ENCODE measurements at places on chromosomes 2 and 18. TPM values are rescaled to one million over a fixed set of nuclear protein-coding genes. Genes with fewer than 3 reads are reported as not detected.

- DNase-seq, result peak; percentile 63
These were observed 208.8 kb downstream of the CCDC178 start for GRCh38 chr18:33231474-33232317.

- no peak for DNase-seq
These were observed 107.3 kb downstream of the DTNB start for GRCh38 chr2:25566094-25566493.

The BMP10 gene
- not detected for total RNA-seq

The B4GALT6 gene
- total RNA-seq, result 2.9 TPM

GRCh38 chr2:96225016-96225533 lies 16.4 kb upstream of the STARD7 start:
- no peak for DNase-seq

The DNAJC5G gene
- total RNA-seq, result not detected

DNA sequence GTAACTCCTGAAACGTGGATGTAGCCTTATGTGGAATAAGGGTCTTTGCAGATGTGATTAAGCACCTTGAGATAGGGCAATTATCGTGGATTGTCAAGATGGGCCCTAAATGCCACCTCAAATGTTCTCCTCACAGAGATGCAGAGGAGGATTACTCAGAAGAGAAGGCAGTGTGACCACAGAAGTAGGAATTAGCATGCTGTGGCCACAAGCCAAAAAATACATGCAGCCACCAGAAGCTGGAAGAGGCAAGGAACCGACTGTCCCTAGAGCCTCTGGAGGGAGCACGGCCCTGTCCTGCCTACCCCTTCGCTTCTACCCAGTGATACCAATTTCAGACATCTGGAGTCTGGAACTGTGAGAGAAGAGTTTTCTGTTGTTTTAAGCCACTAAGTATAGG lies 47.3 kb upstream of the MGAT5 start:
- no peak for DNase-seq

GRCh38 chr2:217065695-217066405 lies 206.0 kb upstream of the TNP1 start:
- DNase-seq, result peak; percentile 99

The SMAD7 gene
- 32.9 TPM for total RNA-seq

The MBP gene
- 3.9 TPM for total RNA-seq

DNA sequence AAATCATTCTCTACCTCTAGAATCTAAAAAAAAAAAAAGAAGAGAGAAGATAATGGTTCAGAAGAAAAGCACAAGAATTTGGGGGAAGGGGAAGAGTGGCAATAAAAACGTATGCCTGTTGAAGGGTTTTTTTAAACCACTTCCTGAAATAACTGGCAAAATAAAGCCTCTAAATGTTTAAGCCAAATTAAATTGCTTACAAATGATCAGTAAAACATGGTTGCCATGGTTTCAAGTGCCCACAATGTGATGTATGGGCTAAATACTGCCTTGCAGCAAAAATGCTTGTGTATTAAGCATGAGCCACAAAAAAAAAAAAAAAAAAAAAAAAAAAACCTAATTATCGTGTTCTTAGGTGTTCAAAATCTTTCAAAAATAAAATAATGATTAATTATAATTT lies 60.8 kb downstream of the RBM43 start:
- DNase-seq, result no peak

The FIGN gene
- 1.6 TPM for total RNA-seq

The TCF7L1 gene
- total RNA-seq, result 4.3 TPM

DNA sequence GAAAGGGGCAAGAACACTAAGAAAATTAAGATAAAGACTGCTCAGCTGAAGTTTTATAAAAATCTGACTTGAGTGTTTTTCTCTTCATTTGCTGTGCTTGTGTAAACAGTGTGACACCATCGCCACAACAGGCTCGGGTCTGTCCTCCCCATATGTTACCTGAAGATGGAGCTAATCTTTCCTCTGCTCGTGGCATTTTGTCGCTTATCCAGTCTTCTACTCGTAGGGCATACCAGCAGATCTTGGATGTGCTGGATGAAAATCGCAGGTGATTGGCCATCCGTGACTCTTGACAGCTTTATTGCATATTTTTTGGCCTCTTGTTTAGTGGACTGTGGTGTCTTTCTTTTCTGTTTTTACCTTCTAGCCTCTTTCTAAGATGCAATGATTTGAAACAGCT lies 22.1 kb downstream of the MFF start:
- DNase-seq, result no peak

The BBS5 gene
- 5.6 TPM for total RNA-seq

The SERPINB4 gene
- not detected for total RNA-seq

The SERPINB3 gene
- not detected for total RNA-seq

The GREB1 gene
- under 0.01 TPM for total RNA-seq

GRCh38 chr2:66547887-66548286 lies 113.0 kb downstream of the MEIS1 start:
- DNase-seq, result no peak

The ITGA6 gene
- 58.0 TPM for total RNA-seq

GRCh38 chr2:62071760-62072680 lies 123.9 kb upstream of the B3GNT2 start:
- no peak for DNase-seq

GRCh38 chr2:239589270-239589825 lies 188.5 kb upstream of the HDAC4 start:
- no peak for DNase-seq

GRCh38 chr2:144229296-144229695 lies 290.6 kb downstream of the ZEB2 start:
- no peak for DNase-seq

GRCh38 chr2:74867841-74868658 lies 34.1 kb downstream of the HK2 start:
- DNase-seq, result peak; percentile 95

The GALR1 gene
- total RNA-seq, result not detected

- no peak for DNase-seq
These were observed 166.7 kb downstream of the MYT1L start for GRCh38 chr2:2164326-2164917.

- no peak for DNase-seq
These were observed 94.2 kb downstream of the PTPN4 start for GRCh38 chr2:119853777-119854399.

DNA sequence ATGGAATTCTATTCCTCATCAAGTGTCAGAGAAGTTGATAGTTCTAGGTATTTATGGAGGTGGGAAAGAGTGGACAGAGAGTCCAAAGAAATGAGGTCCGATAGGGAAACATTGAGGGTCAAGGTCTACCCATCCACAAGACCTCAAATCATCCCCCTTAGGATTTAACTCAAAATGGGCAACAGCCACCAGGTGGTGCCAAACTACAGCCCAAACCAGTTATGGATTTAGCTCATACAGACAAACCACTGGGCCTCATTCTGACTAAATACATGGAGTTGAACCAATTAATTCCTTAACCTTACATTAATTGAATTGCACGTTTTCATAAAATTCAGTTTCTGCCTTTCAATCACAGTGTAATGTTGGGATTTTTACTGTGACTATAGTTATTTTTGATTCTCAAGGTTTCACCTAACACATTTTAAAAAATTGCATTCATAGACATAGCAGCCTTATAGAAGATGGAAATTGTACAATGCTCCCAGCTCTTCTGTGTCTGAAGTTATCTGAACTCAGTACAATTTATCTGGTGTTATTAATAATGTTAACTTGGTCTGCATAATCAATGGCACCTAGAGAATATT lies 98.2 kb upstream of the HNMT start:
- peak; percentile 49 for DNase-seq

DNA sequence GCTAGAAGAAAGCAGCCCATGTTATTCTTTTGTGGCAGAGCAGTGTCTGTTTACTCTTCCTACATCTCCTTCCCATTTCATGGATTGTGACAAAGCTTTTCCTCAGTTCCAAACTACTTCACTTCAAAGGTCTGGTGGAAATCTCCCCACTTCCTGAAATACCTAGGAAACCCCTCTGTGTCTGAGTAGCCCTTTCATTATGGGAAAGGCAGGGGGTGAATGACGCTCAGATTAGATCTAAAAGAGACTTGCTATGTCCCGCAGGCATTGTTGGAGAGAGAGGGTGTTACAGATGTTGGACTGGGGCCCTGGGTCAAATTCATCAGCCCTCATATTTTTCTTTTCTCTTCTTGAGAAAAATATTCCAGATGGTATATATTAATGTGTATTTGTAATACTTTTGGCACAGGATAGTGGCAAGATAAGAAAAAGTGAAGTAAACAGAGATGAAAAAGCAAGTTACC lies 675.0 kb downstream of the IRS1 start:
- peak; percentile 52 for DNase-seq

The ESPNL gene
- total RNA-seq, result 4.2 TPM

DNA sequence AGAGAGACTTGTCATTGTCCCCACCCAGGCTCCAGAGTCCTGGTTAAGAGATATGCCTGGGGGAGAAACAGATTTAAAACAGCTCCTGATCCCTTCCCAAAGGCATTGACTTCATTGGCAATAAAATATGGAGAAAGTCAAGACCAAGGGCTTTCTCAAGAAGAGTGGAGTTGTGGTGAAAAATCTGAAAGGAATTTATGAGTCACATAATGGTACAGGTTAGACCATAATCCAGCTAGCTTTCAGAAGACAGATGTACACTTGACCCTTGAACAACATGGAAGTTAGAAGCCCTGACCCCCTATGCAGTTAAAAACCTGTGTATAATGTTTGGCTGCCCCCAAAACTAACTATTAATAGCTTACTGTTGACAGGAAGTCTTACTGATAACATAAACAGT lies 599.1 kb upstream of the SOX11 start:
- DNase-seq, result no peak

GRCh38 chr2:85578243-85579180 lies 1.1 kb downstream of the VAMP8 start:
- peak; percentile 45 for DNase-seq

- DNase-seq, result peak; percentile 74
These were observed 90.3 kb downstream of the SPATS2L start for GRCh38 chr2:200396781-200397242.

The TSGA10 gene
- 1.9 TPM for total RNA-seq

GRCh38 chr2:162478721-162479129 lies 134.8 kb downstream of the GCA start:
- no peak for DNase-seq

DNA sequence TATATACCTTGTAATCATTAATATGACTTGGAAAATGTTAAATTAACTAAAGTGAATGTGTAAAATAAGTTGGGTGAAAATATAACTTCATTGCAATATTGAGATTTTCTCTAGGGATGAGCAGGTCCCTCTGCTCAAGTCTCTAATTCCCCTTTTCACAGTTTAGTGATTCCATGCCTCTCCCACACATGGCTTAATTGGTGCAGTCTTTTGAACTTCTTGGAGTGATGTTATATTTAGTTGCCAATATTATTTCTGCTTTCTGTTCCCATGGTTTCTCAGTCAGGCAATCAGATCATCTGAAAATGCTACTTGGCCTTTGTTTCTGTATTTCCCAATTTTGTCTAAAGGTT lies 233.7 kb upstream of the SPOPL start:
- no peak for DNase-seq

GRCh38 chr2:232288489-232289030 lies 90.0 kb upstream of the ALPP start:
- no peak for DNase-seq

DNA sequence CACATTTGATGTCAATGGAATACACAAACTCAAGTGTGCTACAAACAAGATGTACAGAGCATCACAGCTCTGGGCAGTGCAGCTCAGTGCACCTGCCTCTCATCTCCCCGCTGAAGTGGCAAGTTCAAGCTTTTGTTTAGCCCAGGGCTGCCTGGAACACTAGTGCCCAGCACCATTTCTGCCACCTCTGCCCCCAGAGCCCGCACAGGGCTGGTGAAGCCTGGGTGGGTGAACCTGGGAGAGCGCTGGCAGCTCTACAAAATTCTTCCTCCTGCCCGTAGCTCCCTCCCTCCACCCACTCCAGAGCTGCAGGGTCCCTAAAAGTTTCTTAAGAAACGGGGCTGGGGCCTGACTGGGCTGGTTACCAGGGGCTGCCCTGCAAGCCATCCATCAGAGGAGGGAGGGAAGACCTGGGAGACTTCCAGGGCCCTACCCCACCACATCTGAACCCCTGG lies 1.5 kb downstream of the HES6 start:
- no peak for DNase-seq

The SLC1A4 gene
- 7.8 TPM for total RNA-seq

The CFAP65 gene
- not detected for total RNA-seq

DNA sequence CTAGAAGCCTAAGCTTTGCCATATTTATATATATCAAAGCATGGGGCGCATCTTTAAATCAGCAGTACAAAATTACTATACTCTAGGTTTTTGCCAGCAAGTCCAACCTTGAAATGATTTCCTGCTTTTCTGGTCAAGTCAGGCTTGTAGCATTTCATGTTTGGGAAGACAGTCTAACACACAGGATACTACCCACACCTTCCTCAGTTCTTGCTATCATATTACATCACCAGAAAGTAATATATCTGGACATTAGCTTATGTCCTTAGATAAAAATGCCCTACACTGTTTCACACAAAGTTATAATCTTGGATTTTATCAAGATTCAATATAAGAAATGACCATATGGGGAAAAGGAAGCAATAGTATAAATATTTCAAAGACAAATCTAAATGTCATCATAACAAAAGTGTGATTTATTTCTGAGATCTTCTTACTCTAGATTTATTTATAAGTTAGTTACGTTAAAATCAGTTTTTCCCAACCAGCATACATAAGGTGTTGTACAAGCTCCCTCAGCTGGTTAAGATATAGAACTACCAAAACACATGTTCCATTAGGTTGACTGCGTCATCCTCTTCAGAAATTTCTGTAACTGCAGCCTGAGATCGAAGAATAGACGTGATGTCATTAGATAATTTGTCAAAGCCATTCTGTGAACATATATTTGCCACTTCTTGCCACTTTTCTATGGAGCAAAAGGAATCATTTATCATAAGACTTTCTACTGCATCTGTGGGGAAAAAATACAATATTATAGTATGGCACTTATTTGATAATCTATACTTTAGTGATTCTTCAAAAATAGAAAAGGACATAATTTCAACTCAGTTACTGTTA lies 56.6 kb downstream of the CLHC1 start:
- DNase-seq, result peak; percentile 80

GRCh38 chr18:49856496-49856895 lies 43.2 kb upstream of the ACAA2 start:
- DNase-seq, result no peak

DNA sequence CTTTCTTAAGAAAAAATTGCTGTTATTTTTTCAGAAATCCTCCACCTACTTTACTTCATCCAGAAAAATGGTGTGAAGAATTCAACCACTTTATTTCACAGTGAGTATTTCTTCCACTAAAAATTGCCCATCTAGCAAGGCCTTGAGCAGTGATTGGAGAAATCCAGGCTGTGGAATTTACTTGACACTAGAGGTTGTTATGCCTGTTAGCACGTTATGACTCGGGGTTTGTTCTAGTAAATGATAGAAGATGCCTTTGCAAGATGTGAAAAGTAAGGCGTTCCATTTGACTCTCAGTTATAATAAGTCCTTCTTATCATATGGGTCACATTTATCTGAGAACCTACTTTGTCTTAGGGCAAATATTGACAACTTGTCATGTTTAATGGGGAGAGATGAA lies 157.4 kb downstream of the MYO3B start:
- DNase-seq, result no peak

- DNase-seq, result peak; percentile 56
These were observed 1130.3 kb upstream of the CDH2 start for GRCh38 chr18:29307231-29307630.

GRCh38 chr18:63099848-63100629 lies 219.5 kb downstream of the BCL2 start:
- DNase-seq, result no peak

- no peak for DNase-seq
These were observed 30.1 kb upstream of the SOS1 start for GRCh38 chr2:39150890-39151497.

All from fibroblast of villous mesenchyme (primary cell).